GM13976 (cell line): ENCODE measurements at places on chromosomes 5 and 9.

DNA sequence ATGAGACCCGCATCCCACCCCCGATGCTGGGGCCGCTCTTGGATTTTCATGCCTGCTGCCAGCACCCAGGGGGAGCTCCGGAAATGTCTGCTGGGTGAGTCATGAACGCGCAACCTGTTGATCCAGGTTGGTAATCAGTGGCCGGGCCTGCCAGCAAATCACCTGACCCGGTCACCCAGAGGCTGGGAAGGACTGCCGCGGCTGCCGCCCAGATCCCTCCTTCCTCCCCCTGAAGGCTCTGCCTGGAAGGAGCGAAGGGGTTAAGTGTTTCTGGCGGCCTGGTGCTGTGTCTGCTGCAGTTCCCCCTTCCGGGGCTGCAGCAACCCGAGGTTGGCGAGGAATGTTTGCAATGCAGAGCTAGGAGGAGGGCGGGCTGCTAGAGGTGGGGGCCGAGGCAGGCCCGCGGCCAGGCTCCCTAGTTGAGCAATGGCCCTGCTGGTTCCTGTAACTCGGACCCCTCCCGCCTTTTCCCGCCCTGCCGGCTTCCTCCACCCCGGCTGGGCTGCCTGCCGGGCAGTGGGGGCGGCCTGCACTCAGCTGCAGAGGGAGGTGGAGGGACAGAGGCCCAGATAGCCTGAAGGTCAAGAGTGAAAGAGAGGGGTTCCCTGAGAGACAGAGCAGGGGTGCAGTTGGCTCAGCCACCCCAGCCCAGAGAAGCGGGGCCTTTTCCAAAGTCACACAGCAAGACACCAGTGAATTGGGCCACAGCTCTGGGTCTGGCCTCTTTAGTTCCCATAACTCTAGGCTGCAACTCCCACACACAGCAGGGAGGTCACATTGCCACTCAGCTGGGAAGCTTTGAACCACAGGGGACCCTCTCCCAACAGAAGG is 156.3 kb upstream of the IER5L start:
- DNase-seq: no peak

- no peak for DNase-seq
Observed at GRCh38 chr9:120681121-120681520, 33.1 kb downstream of the MEGF9 start.

DNA sequence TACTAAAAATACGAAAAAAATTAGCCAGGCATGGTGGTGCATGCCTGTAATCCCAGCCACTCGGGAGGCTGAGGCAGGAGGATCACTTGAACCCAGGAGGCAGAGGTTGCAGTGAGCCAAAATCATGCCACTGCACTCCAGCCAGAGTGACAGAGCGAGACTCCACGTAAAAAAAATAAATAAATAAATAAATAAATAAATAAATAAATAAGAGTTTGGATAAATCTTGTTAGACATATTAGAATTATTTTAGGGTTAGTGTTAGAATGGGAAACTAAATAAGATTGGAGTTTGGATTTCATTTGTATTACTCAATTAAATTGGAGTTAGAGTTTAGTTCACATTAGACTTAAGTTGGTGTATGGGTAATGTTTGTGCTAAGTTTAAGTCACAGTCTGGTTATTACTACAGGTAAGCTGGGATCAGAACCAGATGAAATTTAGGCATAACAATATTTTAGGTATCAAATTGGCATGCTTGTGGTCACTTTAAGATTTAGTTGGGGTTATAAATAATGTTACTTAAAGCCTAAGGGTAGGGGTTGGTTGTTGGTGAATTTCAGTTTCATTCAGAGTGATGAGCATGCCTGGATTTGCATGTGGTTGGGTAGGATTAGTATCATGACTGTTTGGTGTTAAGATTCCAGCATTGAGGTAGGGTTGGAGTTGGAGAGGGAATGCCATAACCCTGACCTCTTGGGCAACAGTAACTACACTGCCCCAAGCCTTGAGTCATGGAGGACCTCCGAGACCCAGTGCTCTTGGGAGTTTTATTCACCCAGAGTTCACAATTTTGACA is 3.3 kb downstream of the OR5C1 start:
- no peak for DNase-seq

DNA sequence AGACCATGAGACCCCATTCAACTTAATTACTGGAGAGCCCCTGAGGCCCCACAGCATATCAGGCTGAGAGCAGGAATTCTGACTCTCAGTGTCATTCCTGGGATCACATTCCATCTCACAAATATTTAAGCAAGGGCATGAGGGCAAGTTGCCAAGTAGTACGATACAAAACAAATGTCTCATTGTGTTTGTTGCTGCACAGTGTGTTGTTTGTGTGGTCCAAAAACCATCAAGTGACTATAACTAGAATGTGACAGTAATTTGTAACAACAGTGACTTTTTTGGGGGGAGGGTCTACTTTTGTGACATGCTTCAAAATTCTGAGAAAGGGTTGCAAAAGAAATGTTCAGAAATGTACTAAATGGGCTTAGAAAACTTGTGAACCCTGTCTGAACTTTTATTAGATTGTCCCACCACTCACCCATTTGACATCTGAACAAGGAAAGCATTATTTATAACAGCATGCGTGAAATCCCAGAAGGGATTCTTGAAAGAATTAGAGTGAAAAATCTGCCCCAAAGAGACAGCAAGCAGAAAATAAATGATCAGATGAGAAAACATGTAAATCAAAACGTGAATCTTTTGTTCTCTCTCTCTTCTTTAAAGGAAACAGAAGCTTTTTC is 347.0 kb downstream of the NTRK2 start:
- DNase-seq: no peak

GRCh38 chr9:93309889-93310425 is 126.0 kb downstream of the WNK2 start:
- no peak for DNase-seq

DNA sequence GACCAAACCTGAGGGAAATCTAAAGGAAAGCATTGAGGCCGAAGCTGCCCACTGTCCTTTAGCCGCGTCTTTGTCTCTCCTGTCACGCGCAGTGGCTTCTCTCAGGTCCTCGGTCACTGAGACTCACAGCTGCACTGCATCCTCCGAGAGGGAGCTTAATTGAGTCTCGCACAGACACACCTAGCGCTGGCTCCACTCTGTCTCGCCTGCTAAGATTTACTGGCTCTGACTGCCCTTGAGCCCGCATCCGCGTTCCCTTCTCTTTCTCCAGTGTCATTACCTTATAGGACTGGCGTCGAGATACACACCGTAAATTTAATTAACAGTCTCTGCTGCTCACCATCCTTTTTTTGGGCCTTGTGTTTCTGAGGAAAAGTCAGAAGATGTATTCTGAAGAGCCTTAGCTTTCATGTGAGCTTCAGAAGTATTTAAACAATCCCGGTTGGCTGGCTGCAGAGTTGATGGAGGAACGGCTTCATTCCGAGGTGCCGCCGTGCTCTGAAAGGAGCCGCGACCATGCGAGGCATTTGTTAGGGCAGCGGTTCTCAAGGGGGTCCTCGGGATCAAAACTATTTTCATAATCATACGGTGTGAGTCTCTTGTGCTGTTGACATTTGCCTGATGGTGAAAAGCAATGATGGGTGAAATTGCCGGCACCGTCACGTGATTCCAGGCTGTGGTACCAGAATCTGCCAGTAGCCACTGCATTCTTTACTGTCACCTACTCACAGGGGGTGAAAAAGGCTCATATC is 58.3 kb downstream of the GPR107 start:
- no peak for DNase-seq
